ENCODE measurements at places on chromosomes 6 and 20. TPM values are rescaled to one million over a fixed set of nuclear protein-coding genes. Genes with fewer than 3 reads are reported as not detected.

GRM1 gene
- total RNA-seq: not detected

FAM8A1 gene
- total RNA-seq: 17.2 TPM

KCNQ5 gene
- total RNA-seq: 1.7 TPM

GSTA2 gene
- not detected for total RNA-seq

ARMH2 gene
- not detected for total RNA-seq

BMP5 gene
- total RNA-seq: under 0.01 TPM

RAET1L gene
- not detected for total RNA-seq

TRDN gene
- total RNA-seq: not detected

IRF4 gene
- not detected for total RNA-seq

BCKDHB gene
- 11.8 TPM for total RNA-seq

KIAA1755 gene
- 2.5 TPM for total RNA-seq

SLPI gene
- not detected for total RNA-seq

TULP4 gene
- 51.9 TPM for total RNA-seq

NOX3 gene
- total RNA-seq: not detected

FAM83B gene
- under 0.01 TPM for total RNA-seq

FLRT3 gene
- total RNA-seq: 6.6 TPM

HLA-DQB2 gene
- total RNA-seq: not detected

PTK6 gene
- not detected for total RNA-seq

HLA-DQA1 gene
- not detected for total RNA-seq

HMGCLL1 gene
- not detected for total RNA-seq

CCN5 gene
- not detected for total RNA-seq

IL17A gene
- not detected for total RNA-seq

SAMD5 gene
- total RNA-seq: 2.2 TPM

RAMACL gene
- 1.1 TPM for total RNA-seq

MARCKS gene
- 40.7 TPM for total RNA-seq

HLA-DMA gene
- 2.3 TPM for total RNA-seq

FGD2 gene
- total RNA-seq: not detected

RPS10 gene
- total RNA-seq: 3,662 TPM

MYH7B gene
- not detected for total RNA-seq

DEFB126 gene
- total RNA-seq: not detected

FNDC1 gene
- not detected for total RNA-seq

MCCD1 gene
- total RNA-seq: not detected

THBD gene
- under 0.01 TPM for total RNA-seq

KIF6 gene
- under 0.01 TPM for total RNA-seq

COL11A2 gene
- under 0.01 TPM for total RNA-seq

ADGRF4 gene
- total RNA-seq: not detected

SLC52A3 gene
- total RNA-seq: not detected

PPARD gene
- 10.4 TPM for total RNA-seq

AIF1 gene
- total RNA-seq: not detected

CLIC5 gene
- not detected for total RNA-seq

PYGB gene
- total RNA-seq: 81.4 TPM

RIMS4 gene
- not detected for total RNA-seq

RNF144B gene
- 2.8 TPM for total RNA-seq

VSX1 gene
- total RNA-seq: not detected

SNAI1 gene
- 0.54 TPM for total RNA-seq

LTV1 gene
- total RNA-seq: 26.1 TPM

TFB1M gene
- total RNA-seq: 28.1 TPM

MUCL3 gene
- not detected for total RNA-seq

ZNF133 gene
- 25.6 TPM for total RNA-seq

C20orf204 gene
- 0.18 TPM for total RNA-seq

GMPR gene
- 6.7 TPM for total RNA-seq

MCM8 gene
- 13.9 TPM for total RNA-seq

HLA-DOB gene
- 0.36 TPM for total RNA-seq

SOD2 gene
- total RNA-seq: 243 TPM

ULBP1 gene
- total RNA-seq: 0.56 TPM

HEY2 gene
- not detected for total RNA-seq

ZNF334 gene
- 1.4 TPM for total RNA-seq

All from IMR-90 (cell line).